ENCODE measurements at places on chromosomes 2 and 18.

GRCh38 chr2:30666266-30666874, 140.9 kb downstream of the CAPN13 start:
- no peak for DNase-seq

DNA sequence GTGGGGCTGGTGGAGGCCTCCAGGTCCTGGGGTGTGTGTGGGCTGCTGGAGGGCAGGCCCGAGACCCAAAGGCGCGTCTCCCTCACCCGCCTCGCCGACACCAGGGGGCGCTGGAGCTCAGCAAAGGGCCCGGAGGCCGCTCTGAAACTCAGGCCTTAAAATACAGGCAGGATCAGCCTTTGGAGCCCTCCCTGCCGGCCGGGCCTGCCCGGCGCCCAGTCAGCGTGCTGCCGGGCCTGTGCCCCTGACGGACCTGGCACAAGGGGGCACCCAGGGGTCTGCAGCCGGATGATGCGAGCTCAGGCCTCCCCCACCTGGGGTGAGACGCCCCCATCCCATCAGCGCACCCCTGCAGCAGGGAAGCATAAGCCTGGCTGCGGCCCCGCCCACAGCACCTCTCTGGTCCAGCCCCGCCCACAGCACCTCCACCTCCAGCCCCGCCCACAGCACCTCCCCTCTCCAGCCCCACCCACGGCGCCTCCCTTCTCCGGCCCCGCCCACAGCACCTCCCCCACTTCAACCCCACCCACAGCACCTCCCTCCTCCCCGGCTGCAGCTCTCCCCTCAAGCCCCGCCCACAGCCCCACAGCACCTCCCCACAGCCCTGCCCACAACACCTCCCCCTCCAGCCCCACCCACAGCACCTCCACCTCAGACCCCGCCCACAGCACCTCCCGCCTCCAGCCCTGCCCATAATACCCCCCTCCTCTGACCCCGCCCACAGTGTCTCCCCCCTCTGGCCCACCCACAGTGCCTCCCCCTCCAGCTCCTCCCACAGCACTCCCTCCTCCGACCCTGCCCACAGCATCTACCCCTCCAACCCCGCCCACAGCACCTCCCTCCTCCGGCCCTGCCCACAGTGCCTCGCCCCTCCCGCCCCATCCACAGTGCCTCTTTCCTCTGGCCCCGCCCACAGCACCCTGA, 92.8 kb upstream of the OTOS start:
- peak; percentile 72 for DNase-seq

GRCh38 chr2:27128668-27129571, 5.3 kb downstream of the ABHD1 start:
- DNase-seq = no peak

DNA sequence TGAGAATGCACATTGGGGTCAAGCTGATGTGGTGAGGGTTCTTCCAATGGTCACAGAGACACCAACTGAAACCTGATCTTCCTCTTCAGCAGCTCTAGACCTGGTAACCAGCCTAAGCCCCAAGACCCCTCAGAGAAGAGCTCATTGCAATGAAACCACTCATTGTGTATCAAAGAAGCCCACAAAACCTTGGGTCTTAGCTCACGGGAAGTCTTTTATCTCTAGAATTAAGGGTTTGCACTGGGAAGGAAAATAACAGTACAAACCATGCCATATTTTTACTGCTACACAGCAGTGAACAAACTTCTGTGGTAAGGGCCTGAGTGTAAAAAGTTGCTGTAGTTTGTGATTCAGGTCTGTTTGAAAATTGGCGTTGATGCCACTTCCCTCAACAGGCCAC, 8.6 kb upstream of the UBXN4 start:
- DNase-seq = no peak

- no peak for DNase-seq
Observed at GRCh38 chr18:41789001-41789400, 166.0 kb upstream of the PIK3C3 start.

GRCh38 chr2:47697000-47697601, 85.8 kb upstream of the MSH6 start:
- DNase-seq = no peak

DNA sequence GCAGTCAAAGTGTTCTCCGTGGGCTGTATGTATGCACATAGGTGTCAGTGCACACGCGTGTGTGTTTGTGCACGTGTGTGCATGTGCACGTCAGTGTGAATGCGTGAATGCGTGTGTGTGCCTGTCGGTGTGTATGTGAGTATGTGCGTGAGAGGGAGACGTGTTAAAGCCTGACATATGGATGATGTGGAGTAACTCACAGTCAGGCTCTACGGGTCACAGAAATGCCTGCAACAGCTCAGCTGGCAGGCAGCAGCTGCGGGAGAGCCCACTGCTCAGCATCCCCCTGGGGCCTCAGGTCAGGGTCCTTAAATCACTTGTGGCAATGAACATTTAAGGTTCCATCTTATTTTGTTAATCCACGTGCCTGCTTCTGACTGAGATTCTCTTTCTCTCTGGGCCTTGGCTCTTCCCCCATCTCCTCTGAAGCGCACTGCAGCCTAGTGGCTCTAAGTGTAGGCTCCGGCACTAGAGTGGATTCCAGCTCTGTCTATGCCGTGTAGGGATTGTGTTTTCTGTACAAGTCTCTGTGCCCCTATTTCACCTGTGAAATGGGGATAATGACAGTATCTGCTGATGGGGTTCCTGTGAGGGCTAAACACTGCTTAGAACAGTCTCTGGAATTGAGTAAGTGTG, 63.0 kb downstream of the DYSF start:
- DNase-seq = no peak

- DNase-seq = no peak
Observed at GRCh38 chr18:58150772-58151171, 106.7 kb downstream of the NEDD4L start.

GRCh38 chr2:196449083-196449482, 190.4 kb upstream of the CCDC150 start:
- DNase-seq = no peak

DNA sequence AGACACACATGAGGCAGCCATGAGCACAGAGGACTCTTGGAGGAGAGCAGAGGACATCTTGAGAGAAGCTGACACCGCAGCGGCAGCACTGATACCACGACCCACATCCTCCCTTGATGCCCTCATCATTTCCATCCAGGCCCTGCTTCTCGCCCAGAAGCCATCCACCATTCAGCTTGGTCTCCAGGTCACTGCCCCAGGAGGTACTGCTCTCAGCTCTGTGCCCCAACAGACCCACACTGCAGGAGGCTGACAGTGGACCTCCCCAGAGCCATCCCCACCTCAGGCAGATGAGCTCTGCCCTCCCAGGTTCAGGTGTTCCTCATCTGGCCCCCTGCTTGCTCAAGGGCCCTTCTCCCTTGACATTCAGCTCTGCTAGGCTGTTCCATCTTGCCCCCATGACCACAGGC, 74.9 kb downstream of the ACKR3 start:
- DNase-seq = no peak

GRCh38 chr2:27150639-27151230, 1.9 kb downstream of the TCF23 start:
- no peak for DNase-seq

- no peak for DNase-seq
Observed at GRCh38 chr2:164898475-164898874, 56.9 kb downstream of the SLC38A11 start.

- no peak for DNase-seq
Observed at GRCh38 chr2:222174450-222174849, 124.3 kb downstream of the PAX3 start.

DNA sequence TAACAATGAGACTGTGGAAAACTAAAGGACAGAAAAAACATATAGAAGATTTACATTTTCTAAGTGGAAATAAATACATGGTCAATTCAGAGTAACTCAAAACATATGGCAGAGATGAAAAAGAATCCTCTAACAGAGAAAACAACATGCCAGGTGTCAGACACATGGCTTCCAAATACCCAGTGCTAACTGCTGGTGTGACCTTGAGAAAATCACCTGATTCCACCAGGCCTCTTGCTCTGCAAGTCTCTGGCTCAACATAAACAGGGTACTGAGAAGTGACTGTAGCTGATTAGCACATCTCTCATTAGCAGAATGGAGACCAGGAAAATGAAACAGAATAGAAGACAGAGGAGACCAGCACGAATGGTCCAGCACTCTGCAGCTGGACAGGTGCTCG, 210.8 kb downstream of the HNMT start:
- DNase-seq = no peak

GRCh38 chr2:2184549-2185249, 146.4 kb downstream of the MYT1L start:
- DNase-seq = no peak

- DNase-seq = no peak
Observed at GRCh38 chr2:124163840-124164239, 138.8 kb downstream of the CNTNAP5 start.

- no peak for DNase-seq
Observed at GRCh38 chr2:75406131-75406581, 154.6 kb downstream of the EVA1A start.
